Aorta (tissue), 5 donors: ENCODE measurements at places on chromosomes 2 and 18. TPM values are rescaled to one million over a fixed set of nuclear protein-coding genes. Genes with fewer than 3 reads are reported as not detected.

DNA sequence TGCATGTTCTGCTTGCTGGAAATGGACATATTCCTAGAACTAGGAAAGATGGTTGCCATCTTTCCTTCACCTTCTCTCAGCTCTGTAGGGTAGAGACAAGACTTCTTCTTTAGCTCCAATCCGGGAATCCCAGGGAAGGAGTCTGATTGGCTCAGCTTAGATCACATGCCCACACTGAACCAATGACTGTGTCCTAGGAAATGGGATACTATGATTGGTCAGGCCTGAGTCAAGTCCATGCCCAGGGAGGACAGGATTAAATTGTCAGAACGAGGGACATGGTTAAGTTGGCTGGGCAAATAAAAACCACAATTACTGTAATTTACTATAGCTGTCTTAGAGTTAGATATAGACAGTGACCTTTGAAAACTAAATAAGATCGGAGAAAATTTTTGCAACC, 31.4 kb downstream of the SEMA4F start:
- no peak for DNase-seq

DNA sequence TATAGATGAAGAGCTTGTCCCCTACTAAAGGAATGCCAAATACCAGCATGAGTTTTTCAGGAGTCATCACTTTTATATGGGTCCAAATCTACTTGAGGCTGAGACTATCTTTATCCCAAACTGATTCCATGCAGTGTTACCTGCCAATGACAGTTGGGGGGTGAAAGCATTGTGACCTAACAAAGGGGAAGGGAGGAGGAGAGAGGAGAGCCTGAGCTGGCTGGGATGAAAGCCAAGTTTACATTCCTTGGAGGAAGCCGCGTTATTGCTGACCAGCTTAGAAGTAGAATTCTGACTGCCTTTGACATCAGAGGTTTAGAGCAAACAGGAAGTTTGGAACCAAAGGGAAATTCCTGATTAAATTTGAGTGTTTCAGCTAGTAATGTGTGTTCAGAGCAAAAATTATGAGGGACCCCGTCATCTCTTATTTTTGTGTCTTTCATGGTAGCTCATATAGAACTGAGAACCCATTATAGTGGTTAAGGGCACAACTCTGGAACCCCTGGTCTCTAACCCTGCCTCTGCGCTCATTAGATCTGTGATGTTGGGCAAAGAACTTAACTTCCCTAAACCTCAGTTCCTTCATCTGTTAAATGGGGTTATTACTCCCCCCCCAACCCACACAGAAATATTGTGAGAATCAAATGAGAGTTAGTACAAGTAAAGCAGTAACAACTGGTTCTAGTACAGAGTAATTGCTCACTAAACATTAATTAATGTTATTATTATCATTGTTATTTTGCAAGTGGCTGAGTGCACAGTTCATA, 199.3 kb upstream of the EPAS1 start:
- DNase-seq = no peak

GRCh38 chr18:13222856-13223281, 4.3 kb downstream of the LDLRAD4 start:
- no peak for DNase-seq

- no peak for DNase-seq
Measured at GRCh38 chr2:8976442-8977259, 26.8 kb downstream of the MBOAT2 start.

GRCh38 chr2:42598656-42599055, 30.2 kb downstream of the MTA3 start:
- DNase-seq = no peak

- DNase-seq = no peak
Measured at GRCh38 chr2:14558335-14558919, 74.1 kb upstream of the LRATD1 start.

DNA sequence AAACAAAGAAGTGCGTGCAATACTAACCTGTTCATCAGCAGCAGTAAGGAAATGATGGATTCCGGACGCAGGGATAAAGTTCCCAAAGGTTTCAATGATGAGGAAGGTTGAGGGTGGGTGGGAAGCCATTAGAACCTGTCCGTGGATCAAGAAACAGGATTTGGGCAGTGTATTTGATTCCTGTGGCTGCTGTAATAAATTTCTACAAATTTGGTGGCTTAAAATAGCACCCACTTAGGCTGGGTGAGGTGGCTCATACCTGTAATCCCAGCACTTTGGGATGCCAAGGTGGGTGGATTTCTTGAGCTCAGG, 5.1 kb upstream of the SDC1 start:
- no peak for DNase-seq

DNA sequence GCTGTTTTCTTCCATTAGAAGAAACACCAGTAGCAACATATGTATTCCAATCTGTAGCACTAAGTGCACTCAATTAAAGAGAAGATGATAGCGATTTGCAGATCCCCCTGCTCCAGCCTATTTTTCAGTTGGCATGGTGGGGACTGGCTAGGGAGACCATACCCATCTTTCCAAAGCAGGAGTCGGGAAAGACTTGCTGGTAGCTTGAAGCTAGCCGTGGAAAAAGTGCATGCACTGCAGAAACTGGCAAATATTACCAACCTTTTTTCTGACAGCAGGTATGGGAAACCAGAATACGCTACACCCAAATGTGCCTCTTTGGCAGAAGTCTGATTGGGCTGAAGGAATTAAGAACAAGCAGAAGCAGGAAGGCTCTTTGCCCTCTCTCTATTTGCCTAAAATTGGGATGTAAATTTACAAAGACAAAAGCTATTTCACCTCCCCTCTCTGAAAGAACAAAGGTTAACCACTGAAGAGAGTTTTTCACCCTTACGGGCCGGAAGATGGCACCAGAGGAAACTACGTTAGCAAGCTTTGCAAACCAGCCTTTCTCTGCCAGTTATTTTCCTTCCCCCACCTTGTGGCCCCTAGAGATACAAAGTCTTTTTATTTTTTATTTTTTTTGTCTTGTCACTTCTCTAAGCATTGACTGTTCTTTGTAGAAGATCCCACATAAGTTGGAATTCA, 273.1 kb downstream of the DLGAP1 start:
- no peak for DNase-seq

SLC5A7 gene
- total RNA-seq = not detected

DNA sequence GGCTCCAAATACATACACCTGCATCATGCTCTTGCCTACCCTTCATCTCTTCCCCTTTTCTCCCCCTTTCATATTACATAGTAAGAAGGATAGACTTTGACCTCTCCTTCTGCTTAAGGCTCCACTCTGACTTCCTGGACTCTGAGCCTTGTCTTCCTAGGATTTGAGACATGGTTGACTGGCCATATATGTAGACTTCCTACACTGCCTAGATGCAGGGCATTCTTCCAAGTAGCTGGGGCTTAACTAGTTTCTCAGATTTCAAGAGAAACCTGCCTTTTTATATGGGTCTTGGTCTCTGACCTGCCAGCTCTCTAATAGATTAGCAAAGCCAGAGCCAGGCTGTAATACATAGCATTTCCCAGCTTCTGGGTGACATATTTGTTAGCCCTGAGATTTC, 35.4 kb upstream of the CYP26B1 start:
- no peak for DNase-seq

OSBPL6 gene
- total RNA-seq = 2.1 TPM

PAX8 gene
- 0.87 TPM for total RNA-seq

DNA sequence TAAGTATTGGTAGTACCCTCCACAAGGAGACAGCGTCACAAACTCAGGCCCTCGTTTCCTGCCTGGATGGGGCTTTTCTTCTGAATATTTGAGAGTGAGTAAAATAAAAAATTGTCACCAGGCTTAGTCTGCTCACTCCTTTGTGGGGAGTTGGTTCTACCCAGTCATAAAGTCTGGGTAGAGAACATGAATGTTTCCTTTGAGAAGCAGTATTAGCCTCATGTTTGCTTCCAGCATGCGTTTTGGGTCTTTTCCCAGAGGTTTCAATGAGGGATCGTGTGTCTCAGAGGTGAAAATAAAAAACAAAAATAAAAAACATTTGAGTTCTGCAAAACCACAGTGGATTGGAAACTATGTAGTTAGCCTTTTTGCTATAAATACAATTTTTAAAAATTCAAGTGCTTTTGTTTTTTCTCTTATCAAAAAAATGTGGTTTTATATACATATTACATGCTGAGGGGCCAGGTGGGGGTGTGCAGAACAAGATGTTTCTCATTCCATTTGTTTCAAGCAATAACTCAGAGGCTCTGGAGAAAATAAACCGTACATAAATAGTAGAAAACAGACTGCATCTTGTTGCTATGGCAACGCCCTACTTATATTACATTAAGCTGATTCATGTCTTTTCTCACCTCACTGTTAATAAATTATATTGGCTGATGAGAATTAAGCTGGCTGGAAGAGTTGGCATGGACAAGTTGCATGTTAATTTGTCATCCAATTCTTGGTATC, 225.4 kb upstream of the FBXO11 start:
- no peak for DNase-seq

DNA sequence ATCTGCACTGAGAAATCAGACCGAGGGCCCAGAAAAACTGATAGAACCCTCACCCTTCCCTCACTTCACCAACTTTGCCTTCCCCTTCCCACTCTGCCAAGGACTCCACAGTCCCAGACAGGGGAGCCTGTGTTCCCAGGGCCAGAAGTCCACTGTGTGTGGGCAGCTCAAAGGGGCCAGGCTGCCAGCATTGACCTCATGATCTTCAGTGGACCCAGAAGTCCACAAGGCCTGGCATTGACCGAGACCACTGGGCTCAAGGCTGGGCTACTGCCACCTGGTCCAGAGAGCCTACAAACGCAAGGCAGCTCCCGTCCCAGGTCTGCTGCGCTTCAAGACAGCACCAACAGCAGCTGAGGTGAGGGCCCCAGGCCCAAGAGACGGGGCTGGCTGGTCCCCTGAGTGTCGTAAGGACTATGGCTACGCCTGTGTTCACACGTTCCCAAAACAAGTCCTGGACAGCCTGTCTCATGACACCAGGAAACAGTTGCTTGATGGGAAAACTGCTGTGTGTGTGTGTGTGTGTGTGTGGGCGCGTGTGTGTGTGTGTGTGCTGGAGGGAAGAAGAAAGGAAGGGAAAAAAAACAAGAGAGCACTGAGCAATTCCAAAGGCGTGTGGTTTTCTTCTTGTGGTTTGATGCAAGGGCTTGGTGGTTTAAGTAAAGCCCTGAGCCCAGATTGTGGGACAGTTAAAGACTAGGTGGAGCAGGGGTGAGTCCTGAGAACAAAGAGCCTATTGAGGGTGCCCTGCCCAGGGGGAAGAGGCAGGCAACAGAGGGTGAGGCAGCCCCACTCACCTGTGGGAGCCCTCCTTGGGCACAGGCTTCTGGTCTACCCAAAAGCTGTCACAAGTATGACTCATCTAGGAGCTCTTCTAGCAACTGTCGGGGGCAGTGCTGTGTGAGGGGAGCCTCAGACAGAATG, 46.6 kb upstream of the ZBTB7C start:
- no peak for DNase-seq

LRRC30 gene
- not detected for total RNA-seq

LONRF2 gene
- 10.9 TPM for total RNA-seq

GRCh38 chr18:3525870-3526420, 76.0 kb downstream of the TGIF1 start:
- DNase-seq = no peak

DNA sequence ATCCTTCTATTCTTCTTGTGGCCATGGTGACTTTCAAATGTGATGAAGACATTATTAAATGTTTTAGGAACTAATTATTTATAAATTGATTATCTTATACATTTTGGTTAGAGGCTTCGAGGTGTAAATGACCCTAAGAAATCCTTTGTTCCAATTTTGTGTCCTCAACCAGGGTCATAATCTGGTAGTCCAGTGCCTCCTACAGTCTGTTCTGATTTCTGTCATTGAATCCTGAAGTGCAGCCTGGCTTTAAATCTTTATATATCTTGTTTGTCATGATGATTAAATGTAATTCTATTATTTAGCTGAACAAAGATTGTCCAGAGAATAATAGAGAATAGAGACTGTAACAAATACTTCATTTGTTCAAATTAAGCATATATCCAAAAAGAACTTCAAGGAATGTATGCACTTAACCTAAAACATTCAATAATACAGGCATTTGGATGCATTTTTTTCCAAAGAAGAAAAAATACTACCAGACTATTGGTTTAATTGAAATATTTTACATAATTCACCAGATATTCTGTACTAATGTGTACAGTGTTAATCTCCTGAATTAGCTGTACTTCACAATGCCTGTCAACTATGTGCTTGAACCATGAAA, 89.8 kb downstream of the PRPF40A start:
- no peak for DNase-seq

GRCh38 chr2:156908825-156909224, 348.7 kb upstream of the GALNT5 start:
- no peak for DNase-seq

- no peak for DNase-seq
Measured at GRCh38 chr2:138032334-138032733, 68.1 kb downstream of the HNMT start.

PCGF1 gene
- 13.3 TPM for total RNA-seq

DNA sequence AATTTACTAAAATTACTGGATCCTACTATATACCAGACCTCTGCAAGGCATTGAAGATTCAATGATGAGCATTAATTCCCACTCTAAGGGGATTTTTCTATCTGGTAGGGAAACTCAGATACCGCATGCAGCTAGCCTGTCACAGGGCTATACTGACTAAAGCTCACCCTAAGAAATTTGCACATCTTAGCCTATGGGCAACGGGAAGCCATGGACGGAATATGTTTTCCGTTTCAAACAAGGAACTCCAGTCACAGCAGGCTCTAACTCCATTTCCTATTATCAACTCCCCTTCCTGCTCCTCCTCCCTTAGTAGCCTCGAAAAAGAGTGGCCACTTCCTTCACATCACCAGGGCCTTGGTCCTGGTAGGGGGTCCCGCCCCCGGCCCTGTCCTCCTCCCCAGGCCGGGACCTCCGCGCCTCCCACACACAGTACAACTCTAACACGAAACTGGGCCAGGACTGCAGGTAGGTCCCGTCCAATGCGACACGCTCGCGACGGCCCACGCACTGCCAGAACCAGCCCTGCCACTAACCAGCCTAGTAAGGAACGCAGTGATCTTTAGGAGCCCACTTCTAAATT, 659 bp upstream of the COX5B start:
- peak; percentile 81 for DNase-seq

- no peak for DNase-seq
Measured at GRCh38 chr18:58247363-58247834, 203.4 kb downstream of the NEDD4L start.

- DNase-seq = no peak
Measured at GRCh38 chr2:31654241-31654640, 73.5 kb upstream of the SRD5A2 start.

- DNase-seq = no peak
Measured at GRCh38 chr2:140349695-140350094, 1569.5 kb upstream of the NXPH2 start.

PHOSPHO2 gene
- total RNA-seq = 4.3 TPM

IL1R1 gene
- 155 TPM for total RNA-seq
